Endodermal cell (in vitro differentiated cells): ENCODE measurements at places on chromosomes 3 and 15. TPM values are rescaled to one million over a fixed set of nuclear protein-coding genes. Genes with fewer than 3 reads are reported as not detected.

The CX3CR1 gene
- not detected in 2 replicates for total RNA-seq

The LRRC31 gene
- total RNA-seq, result not detected in 2 replicates

The KNG1 gene
- total RNA-seq, result not detected in 2 replicates

The FANCD2OS gene
- not detected in 2 replicates for total RNA-seq

The STAB1 gene
- total RNA-seq, result 0.24 to 0.42 TPM (median 0.29 TPM) in 3 replicates

The TICRR gene
- total RNA-seq, result 21.3 and 21.9 TPM in 2 replicates

The CNTN6 gene
- 0.23 to 0.51 TPM (median 0.33 TPM) in 3 replicates for total RNA-seq
